NAMALWA (cell line): ENCODE measurements at places on chromosomes 3 and 15.

- no peak for DNase-seq
Observed at GRCh38 chr3:73072634-73073033, 11.2 kb downstream of the EBLN2 start.

DNA sequence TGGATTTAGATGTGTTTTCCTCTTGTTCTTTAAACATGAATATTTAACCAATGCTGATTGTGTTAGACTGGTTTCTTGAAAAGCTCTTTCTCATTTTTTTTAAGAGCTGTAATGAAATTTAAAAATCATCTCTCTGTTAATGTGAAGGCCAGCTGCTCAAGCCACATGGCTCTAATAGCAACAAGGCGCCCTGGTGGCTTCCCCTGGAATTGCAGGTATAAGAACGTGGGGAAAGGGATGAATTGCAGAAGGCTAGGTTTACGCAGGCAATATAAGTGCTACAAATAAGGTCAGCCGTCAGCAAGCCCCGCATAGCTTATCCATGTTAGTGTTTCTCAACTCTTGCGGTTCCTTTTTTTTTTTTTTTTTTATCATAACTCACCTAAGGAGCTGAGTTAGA is 108.5 kb downstream of the SAMMSON start:
- peak; percentile 20 for DNase-seq

DNA sequence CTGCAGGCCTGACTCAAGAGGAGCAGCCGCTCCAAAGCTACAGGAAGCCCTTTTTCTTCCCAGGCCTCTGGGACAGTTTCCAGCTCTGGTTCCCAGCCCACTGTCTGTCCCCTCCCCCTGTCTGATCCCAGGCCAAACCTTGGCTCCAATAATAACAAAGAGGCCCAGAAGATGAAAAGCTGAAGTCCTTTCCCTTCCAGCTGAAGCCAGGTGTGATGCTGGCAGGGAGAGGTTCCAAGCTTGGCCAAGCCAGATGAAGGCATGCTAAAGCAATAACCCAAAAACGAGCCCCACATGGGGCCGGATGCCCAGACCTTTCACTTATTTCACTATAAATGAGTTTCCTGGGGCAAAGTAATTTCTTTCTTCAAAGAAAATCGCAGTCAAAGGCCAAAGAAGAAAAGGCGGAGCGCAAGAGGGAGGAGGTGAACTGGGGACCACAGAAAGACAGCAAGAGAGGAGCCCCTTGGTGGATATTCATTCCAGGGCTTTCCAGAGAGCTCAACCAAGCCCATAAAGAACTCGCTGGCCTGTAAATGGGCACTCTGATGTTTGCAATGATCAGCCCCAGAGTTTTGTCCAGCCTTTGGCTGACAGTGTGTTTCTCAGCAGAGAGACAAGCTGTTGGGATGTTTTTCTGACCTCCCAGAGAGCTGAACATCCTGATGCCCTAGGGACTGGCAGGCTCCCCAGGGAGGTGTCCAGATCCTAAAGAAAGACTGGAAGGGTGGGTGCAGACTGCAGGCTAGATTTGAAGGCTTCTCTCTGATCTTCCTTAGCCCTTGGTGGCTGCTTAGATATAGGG is 157.6 kb downstream of the UACA start:
- no peak for DNase-seq

GRCh38 chr15:55528812-55529211 is 20.8 kb upstream of the DNAAF4 start:
- DNase-seq: no peak

DNA sequence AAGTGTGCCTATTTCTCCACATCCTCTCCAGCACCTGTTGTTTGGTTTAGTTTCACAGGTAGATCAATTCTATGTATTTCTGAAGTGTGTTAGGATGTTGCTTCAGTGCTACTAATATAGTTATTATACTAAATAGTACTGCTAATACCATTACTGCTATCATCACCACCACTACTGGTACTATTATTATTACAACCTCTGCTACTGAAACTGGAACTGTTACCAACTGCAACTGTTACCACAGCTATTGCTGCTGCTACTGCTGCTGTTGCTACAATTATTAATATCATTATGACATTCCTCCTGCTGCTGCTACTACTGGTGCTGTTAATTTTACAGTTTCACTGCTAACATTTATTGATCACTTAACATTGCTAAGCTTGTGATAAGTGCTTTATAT is 8.3 kb upstream of the LMOD3 start:
- DNase-seq: no peak

- no peak for DNase-seq
Observed at GRCh38 chr15:70420948-70421482, 323.3 kb upstream of the TLE3 start.

- DNase-seq: no peak
Observed at GRCh38 chr15:62138124-62138523, 27.0 kb downstream of the C2CD4B start.

GRCh38 chr3:83230376-83230775 is 1468.9 kb upstream of the GBE1 start:
- DNase-seq: no peak

DNA sequence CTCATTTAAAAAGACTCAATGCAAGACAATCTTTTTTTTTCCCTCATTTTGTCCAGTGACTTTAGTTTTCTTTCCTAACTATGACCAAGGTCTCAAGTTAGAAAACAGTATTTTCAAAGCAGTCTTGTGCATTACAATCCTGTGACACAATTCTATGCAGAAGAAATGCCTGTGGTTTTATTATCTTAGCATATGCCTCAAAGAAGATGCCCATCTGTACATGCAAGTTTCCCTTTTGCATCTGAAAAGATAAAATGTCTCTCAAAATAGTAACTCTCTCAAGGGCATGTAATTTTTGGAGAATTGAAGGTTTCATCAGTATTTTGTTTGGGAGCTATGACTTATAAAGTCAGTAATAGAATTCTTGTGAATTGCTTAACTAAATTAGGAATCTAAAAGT is 292.0 kb upstream of the SUCLG2 start:
- no peak for DNase-seq

- DNase-seq: no peak
Observed at GRCh38 chr3:134348524-134348923, 25.7 kb downstream of the AMOTL2 start.

DNA sequence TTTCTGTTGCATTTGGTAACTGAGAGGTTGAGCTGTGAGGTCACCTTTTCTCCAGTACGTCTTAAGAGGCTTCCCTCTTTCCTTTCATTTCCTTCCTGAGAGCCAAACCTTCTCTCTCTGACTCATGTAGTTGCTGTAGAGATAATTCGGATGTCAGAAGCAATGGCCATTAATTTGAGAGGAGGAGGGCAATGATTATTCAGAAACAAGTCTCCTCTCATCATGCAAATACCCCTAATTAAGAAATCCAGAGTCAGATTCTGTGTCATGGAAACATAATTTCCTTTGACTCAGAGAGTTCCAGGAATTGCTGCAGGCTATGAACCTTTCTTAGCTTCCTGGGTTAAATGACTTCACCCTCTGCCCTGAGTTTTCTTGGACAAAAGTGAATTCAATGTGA is 59.0 kb upstream of the GSK3B start:
- DNase-seq: no peak
